A549 treated with CORT108297 at 1 μM for 4 hours (cell line): ENCODE measurements at places on chromosomes 7 and 10. TPM values are rescaled to one million over a fixed set of nuclear protein-coding genes. Genes with fewer than 3 reads are reported as not detected.

Gene NKX2-3
- total RNA-seq = 0.06 to 0.11 TPM in 2 of 5 replicates, not detected in the others

Gene CPA2
- total RNA-seq = 0.09 to 0.13 TPM in 2 of 5 replicates, not detected in the others

Gene NUTM2A
- total RNA-seq = 0.03 to 0.14 TPM (median 0.09 TPM) in 5 replicates

Gene PNLIPRP2
- 0.11 TPM in 1 of 5 replicates, not detected in the others for total RNA-seq

Gene PAPOLB
- not detected in 5 replicates for total RNA-seq

Gene GDF2
- total RNA-seq = not detected in 5 replicates

Gene CYP26C1
- 0.02 TPM in 1 of 5 replicates, not detected in the others for total RNA-seq

Gene CALCR
- 0.02 TPM in 1 of 5 replicates, not detected in the others for total RNA-seq

Gene CFAP58
- 0.07 to 0.16 TPM (median 0.13 TPM) in 5 replicates for total RNA-seq
